ENCODE measurements at places on chromosomes 1 and 21.
A peak's percentile ranks its signal among the peaks of the same experiment; 100 is the strongest.

DNA sequence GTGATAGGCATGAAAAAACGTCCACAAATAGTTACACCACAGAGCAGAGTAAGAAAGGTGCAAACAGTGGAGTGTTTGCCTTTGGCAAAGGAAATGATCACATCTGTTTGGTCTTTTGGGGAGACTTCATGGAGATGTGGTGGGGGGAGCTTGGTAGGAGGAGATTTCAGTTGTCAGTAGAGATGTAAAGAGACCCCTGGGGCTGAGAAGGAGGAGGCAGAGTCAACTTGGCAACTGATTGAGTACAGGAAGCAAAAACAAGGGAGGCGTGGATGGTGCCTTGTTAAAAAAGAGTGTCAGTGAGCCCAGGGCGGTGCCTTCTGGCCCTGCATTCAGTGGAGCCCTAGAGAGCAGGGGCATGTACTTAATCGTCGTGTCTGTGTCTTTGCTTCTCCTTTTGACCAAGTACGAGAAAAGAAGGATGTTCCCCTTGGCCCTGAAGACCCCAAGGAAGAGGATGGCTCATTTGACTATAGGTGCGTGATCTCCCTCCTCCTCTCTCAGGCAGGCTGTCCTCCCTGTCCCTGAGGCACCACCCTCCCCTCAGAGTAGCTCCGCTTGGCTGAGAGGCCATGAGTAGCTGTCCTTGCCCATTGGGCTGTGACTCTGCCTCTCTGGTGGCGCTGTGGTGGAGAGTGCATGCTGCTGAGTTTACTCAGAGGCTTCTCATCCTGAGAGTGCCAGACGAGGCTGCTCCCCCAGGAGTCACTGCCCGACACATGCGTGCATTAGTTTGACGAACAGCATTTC lies 30.4 kb upstream of the CNTN2 start:
- peak; percentile 40 for DNase-seq

DNA sequence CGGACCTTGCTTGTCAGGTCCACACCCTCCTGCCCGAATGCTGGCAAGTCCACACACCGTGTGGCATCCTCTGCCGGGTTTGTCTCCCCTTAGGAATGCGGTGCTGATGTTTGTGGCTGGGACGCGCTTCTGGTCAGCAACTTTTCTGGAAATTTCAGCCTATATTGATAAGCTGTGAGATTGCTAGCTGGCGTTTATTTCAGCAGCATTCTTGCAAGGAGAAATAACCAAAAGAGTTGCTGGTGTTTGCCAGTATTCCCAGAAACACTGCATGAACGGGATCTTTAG lies 601 bp downstream of the CEPT1 start:
- DNase-seq: no peak

GRCh38 chr1:180218806-180219765 lies 11.0 kb upstream of the LHX4 start:
- DNase-seq: no peak

DNA sequence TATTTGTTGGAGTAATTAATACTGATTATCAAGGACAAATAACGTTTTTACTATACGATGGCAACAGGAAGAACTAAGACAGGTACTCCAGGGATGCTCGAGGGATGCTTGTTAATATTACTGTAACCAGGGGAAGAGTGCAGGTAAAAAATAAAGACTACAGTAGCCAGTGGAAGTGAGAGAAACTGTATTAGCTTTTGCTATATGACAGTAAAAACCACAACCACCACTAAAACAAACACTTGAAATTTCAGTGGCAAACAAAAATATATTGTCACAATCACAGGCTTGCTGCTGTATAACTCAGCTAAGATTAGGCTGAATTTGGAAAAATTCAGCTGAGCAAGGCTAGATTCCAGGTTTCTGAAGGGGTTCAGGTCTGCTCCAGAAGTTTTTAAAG lies 812.6 kb upstream of the ADGRL4 start:
- DNase-seq: no peak

DNA sequence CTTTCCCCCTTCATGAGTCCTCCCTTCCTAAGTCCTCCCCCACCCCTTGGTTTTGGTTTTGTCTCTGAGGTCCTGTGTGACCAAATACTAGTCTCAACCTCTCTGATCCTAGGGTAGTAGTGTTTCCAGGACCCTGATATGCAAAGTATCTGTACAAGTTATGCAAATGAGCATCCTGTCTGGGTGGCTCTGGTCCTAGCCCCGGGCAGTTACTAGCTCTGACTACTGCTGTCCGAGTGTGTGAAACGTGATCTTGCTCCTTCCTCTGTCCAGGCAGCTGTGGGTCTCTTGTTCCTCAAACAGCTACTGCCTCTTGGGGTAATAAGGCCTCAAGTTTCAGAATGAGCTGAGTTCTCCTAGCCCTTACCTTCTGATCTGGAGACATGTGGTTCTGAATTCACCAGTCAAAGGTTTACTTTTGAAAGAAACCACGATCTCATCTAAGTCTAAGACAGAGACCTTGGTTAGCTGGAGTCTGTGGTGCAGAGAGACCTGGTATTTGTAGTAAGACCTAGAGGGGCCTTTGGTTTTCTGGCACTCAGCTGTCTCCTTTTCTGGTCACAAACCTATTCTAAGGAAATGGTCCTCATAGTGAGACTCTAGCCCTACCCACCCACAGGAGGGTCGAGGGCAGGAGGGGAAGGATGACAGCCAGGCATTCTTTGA lies 31.0 kb upstream of the IL19 start:
- DNase-seq: no peak

- no peak for DNase-seq
Observed at GRCh38 chr1:172616195-172616594, 42.7 kb upstream of the FASLG start.

DNA sequence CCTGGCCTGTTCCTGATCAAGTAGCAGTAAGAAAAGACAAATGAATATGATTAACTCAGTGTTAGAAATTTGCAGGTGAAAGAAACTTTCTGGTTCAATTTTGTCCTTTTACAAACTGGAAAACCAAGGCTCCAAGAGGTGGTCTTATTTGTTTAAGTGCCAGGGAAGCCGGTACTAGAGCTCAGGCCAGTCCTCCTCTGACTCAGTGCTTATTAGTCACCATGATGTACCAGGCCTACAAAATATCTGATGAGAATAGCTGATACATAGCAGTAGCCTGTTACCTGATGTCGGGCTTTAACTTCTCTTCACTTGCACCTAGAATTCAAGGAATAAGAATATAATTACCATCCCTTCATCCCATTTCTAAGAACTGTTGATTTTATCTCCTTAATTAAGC lies 394.8 kb downstream of the LMX1A start:
- no peak for DNase-seq

DNA sequence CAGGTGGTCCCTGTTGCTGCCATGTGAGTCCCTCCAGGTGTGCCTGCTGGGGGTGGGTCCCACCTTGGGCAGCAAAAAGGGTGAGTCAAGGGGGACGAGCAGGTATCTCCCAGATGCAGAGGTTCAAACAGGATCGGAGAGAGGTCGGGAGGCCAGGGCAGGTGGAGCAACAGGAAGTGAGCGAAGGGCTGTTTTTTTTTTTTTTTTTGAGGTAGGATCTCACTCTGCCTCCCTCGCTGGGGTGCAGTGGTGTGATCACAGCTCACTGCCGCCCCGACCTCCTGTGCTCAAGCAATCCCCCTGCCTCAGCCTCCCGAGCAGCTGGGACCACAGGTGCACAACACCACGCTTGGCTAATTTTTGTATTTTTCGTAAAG lies 39.4 kb downstream of the SLC2A7 start:
- DNase-seq: no peak

- peak; percentile 12 for DNase-seq
Observed at GRCh38 chr1:155984341-155984740, 6.0 kb upstream of the ARHGEF2 start.

GRCh38 chr21:17612023-17612564 lies 607 bp downstream of the BTG3 start:
- no peak for DNase-seq

- no peak for DNase-seq
Observed at GRCh38 chr1:12053752-12054548, 9.2 kb upstream of the TNFRSF8 start.

DNA sequence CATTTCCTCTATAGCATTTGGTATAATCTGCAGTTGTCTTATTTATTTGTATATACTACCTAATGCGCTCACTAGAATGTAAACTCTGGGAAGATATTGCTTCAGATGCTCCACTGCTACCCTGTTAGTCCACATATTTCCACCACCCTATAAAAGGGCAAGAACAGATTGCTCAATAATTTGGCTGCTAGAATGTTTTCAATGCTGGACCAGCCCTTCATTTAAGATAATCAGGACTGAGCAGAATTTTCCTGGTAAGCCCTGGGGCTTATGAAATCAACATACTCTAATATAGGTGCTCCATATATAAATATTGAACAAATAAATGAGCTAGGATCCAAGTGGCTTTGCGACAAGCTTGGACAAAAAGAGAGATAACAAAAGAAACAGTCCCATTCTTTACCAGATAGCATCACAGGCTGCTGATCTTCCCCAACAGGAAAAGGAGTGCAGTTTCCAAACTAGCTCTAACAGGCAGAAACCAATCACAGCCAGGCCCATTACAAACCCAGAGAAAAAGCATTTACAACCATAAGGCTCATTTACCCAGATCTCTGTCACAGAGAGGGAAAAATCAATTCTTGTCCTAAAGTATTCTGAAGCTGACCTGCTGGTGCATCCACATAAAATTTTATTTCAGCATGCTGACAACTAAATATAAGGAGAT lies 8.3 kb downstream of the BCAR3 start:
- no peak for DNase-seq

DNA sequence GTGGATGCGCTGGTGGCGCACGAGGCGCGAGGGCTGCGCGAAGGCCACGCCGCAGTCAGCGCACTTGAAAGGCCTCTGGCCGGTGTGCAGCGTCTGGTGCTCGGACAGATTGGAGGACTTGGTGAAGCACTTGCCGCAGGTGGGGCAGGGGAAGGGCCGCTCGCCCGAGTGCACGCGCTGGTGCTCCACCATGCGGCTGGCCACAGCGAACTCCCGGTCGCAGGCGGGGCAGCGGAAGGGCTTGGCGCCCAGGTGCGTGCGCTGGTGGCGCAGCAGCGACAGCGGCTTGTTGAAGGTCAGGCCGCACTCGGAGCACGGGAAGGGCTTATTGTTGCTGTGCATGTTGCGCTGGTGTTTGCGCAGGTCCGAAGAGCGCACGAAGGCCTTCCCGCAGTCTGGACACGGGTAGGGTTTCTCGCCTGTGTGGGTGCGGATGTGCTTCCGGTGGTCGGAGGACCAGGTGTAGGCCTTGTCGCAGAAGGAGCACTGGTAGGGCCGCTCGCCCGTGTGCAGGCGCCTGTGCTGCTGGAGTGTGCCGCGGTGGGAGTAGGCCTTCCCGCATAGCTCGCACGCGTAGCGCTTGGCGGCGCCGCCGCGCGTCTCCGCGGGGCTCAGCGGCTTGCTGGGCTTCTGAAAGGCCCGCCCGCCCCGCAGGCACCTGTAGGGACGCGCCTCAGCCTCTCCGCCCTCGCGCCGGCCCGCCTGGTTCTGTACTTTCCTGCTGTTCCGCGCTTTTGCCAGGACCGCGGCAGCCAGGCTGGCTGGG lies 4.7 kb downstream of the ZNF648 start:
- DNase-seq: no peak

- no peak for DNase-seq
Observed at GRCh38 chr1:186429017-186429416, 31.9 kb downstream of the PDC start.

DNA sequence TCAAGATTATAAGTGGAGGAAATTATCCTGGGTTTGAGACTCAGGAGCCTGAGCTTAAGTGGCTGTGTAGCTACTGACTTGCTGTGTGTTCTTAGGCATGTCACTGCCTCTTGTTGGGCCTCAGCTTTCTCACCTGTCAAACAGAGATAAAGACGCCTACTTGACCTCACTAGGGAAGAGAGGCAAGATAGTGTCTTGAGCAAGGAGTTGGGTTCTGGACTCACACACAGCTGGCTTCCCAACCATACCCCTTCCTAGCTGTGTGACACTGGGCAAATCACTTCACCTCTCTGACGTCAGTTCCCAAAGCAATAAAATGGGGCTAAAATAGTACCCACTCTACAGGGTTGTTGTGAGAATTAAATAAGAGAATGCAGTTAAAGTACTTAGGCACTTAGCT lies 11.6 kb upstream of the EPB41 start:
- no peak for DNase-seq

DNA sequence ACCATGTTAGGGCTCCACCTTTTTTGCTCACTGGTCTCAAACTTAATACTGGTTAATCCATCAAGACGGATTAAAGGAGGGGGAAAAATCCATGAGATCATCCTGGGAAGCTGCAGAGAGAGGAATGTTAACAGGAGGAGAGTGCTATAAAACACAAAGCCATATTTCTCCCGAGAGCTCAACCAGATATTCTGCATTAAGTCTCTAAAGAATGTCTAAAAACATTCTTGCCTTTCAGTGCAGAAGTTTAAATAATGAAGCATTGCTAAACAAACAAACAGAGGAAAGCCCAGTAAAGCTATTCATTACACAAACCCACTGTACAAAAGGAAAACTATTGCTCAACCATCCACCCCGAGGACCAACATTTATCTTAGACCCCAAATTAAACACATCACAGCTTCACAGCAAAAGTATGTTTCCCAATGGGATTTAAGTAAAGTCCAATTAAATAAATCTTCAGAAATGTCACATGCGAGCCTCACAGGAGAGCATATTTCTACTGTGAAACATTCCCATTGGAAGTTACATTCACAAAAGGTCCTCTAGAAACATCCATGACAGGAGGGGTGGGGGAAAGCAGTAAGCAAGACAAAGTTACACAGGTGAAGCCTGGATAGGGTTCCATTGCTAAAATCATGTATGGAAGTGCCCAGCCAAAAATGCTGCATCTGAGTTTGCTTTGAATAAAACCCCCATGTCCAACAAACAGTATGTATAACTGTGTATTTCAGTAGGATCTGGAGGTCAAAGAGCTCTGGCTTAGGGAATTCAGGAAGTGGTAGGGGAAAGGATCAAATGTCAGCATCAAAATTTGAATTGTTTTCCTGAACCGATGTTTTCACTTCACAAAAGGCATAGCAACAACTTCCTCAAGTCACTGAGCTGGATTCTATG lies 23.3 kb downstream of the DUSP10 start:
- DNase-seq: no peak

GRCh38 chr21:42644223-42645208 lies 8.9 kb upstream of the PDE9A start:
- DNase-seq: no peak

All from NCI-H1092 (cell line).